ENCODE measurements at places on chromosomes 2 and 18. TPM values are rescaled to one million over a fixed set of nuclear protein-coding genes. Genes with fewer than 3 reads are reported as not detected.

DNA sequence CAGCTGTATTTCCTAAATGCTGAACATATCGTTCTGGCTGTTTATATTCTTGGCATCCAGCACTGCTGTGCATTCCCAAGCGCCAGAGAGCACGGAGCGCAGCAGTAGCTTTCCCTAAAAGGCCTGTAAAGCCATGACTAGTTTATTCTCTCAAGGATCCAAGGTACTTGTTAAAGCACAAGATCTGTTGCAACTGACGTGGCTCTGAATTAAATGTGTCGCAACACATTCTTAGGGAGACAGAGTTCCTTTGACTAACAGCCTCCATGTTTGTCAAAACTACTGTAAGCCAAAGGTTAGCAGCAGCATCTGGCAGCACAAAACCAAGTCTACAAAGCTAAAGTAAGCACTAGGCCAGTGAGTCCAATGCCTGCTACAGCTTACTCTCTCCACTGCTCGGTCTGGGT, 188.6 kb upstream of the FN1 start:
- DNase-seq = no peak

- DNase-seq = no peak
Observed at GRCh38 chr2:74037379-74037860, 52.7 kb downstream of the TET3 start.

DNA sequence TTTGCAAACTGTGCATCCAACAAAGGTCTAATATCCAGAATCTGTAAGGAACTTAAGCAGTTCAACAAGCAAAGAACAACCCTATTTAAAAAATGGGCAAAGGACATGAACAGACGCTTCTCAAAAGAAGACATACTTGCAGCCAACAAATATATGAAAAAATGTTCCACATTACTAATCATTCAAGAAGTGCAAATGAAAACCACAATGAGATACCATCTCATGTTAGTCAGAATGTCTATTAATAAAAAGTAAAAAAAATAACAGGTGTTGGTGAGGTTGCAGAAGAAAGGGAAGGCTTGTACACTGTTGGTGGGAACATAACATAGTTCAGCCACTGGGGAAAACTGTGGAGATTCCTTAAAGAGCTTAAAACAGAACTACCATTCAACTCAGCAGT, 126.2 kb downstream of the NAT8 start:
- no peak for DNase-seq

DNA sequence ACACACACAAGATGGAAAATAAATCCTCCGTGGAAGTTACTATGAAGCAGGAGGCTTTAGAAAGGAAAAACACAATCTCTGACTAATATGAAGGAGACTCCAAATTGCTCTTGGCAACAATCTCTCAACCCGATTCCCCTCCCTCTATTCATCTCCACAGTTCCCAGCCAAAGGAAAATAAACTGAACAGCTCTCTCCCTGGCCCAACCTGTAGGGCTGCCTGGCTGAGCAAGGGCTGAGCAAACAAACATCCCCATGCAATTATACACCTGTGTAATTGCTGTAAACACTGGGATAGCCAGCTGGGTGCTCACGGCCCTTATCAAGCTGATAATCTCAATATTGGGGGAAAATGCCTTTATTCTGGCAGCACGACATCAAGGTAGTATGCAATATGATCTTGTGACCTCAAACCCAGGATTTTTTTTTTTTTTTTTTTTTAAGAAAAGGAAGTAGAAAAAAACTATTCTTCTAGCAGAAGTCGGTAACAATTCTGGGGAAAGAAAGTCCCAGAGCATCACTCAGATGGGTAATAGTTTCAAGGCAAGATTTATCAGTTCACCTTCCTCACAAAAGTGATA, 203.3 kb upstream of the SMAD2 start:
- no peak for DNase-seq

DNA sequence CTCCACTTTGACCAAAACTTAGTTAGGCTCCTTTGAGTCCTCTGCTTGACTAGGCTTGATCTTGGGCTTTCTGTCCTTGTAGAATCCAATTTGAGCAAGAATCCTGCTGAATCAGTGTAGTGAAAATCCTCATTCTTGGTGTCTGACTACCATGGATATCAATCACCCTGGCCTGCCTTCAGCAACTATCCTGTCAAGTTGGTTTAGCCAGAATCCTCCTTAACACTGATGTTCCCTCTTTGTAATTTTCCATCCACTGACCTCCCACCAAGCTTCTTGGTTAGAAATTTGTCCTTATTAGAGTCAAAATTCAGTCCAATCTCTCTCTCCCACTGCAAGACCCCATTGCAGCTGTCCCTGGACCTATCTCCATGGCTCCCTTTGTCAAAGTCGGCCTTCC, 494 bp upstream of the RBM45 start:
- no peak for DNase-seq

DNA sequence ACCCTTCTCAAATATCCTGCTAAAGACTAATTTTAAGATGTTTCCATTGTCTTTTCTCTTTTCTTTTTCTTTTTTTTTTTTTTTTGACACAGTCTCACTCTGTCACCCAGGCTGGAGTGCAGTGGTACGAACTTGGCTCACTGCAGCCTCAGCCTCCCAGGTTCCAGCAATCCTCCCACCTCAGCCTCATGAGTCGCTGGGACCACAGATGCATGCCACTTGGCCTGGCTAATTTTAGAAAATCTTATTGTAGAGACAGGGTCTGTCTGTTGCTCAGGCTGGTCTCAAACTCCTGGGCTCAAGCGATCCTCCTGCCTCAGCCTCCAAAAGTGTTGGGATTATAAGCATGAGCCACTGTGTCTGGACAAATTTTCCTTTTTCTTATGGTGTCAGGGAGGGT, 167.5 kb downstream of the MCFD2 start:
- DNase-seq = no peak

DNA sequence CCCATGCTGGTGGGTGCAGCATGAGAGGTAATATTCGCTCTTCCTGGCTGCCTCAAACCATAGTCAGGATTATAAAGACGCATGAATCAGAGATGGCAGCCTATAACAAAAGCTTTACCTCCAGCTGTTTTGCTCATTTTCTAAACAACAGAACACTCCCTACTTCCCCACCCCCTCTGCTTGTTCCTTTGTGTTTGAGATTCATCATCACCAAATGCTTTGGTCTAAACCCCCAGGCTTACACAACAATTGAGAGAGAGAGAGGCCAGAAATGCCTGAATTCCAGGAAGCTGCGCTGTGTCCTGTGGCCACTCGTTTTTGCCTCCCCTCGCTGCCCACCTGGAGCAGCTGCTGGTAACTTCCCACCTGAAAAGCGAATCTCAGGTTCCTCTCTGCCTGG, 78.8 kb upstream of the CAPN13 start:
- DNase-seq = no peak

- DNase-seq = no peak
Observed at GRCh38 chr2:201150454-201151020, 32.4 kb upstream of the CASP10 start.

- no peak for DNase-seq
Observed at GRCh38 chr2:207318181-207318628, 152.5 kb upstream of the KLF7 start.

GRCh38 chr2:241649927-241650326, 12.4 kb downstream of the ATG4B start:
- DNase-seq = no peak

DNA sequence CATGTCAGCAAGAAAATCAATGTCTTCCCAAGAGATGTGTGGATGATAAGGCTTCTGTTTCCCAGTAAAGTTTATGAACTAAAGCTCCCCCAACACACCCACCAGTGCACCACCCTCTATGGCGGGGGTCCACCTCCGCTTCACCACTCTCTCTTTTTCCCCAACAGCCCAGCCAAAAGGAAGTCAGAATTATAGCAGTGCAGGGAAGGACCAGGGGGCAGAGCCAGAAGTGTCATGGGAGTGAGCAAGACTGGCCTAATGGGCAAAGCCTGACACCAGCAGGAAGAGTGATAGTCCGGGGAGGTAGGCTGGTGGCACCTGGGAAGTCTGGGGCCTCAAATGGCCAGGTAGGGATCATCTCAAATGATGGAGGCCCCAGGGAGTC, 167.7 kb downstream of the ZFP36L2 start:
- no peak for DNase-seq

GRCh38 chr18:34913837-34914661, 127.2 kb upstream of the MAPRE2 start:
- no peak for DNase-seq

DNA sequence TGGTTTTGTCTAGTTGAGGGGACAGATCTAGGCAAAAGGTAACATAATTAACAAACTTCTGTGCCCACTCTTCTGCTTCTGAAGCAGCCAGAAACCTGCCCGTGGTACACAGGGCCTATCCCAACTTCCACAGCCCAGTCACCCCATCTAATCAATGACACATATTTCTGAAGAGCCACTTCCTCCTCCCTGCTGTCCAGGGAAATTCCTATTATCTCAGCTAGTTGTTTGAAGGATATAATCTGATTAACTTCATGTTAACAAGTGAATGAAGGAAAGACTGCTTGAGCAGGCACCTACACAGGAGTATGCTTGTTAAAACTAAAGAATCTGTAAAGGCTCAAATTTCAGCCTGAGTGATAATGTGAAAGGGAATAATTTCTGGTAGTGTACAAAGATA, 61.4 kb downstream of the CCDC148 start:
- no peak for DNase-seq

- DNase-seq = no peak
Observed at GRCh38 chr18:31821545-31822171, 61.0 kb upstream of the SLC25A52 start.

- no peak for DNase-seq
Observed at GRCh38 chr18:13261661-13262357, 43.2 kb downstream of the LDLRAD4 start.

GRCh38 chr2:159744363-159744762, 32.1 kb downstream of the MARCHF7 start:
- no peak for DNase-seq

- DNase-seq = no peak
Observed at GRCh38 chr2:197883354-197884032, 79.1 kb downstream of the PLCL1 start.

- no peak for DNase-seq
Observed at GRCh38 chr2:75030218-75031009, 72.0 kb downstream of the POLE4 start.

GRCh38 chr2:204691911-204692510, 146.7 kb downstream of the PARD3B start:
- peak; percentile 63 for DNase-seq

DNA sequence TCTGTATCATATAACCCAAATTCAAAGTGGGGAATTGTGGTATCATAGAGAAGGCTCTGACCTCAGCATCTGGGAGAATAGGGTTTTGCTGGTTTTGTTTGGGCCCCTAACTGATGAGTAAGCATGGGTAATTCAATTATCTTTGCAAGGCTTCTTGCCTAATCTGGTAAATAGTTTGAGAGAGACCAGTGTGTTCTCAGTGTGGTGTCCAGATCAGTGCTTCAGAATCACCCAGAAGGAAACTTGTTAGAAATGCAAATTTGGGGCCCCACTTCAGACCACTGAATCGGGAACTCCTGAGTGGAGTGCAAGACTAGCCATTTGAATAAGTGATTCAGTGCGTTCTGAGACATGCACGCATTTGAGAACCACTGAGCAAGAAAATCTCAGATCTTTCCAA, 282.7 kb downstream of the EPHA4 start:
- DNase-seq = no peak

DNA sequence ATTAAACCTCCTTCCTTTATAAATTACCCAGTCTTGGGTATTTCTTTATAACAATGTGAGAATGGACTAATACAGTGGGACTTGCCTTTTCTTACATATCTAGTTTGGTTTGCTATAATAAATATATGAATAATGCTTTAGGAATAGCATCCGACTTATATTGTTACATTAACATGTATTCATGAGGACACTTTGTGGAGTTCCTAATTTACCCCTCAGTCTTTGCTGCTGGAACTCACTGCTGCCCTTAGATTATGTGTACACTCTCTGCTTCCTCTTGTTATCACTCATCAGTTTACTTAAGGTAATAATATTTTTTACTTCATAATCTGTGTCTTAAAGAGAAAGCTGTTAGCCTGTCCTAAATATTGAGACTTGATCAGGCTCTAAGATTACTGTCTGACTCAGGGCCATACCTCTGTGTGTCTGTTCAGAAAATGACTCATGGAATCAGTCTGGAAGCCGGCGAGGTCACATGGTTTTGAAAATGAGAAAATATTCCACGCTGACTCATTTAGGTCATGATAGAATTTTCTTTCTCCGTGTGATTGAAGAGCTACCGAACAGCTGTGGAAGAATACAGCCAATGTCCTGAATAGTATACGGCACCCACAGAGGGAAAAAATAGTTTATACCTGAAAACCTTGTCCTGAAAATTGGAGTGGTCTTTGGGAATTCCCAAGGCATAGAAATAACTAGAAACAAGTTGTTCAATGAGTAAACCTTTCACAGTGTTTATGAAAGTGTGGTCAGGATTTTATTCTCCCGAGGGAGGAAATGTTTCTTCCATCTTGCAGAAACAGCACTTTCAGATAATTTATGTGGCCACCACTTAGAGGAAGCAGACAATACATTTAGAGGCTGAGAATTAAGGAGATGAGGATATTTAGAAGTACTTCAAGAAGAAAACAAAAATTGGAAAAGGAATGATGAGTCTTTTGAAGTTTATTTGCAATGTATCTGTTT, 156.4 kb downstream of the DSEL start:
- peak; percentile 59 for DNase-seq

GRCh38 chr2:236997069-236997715, 88.5 kb upstream of the COPS8 start:
- DNase-seq = no peak

- DNase-seq = no peak
Observed at GRCh38 chr2:160224507-160224906, 24.4 kb upstream of the ITGB6 start.

GRCh38 chr2:161905389-161906046, 168.5 kb downstream of the DPP4 start:
- DNase-seq = peak; percentile 50

DNA sequence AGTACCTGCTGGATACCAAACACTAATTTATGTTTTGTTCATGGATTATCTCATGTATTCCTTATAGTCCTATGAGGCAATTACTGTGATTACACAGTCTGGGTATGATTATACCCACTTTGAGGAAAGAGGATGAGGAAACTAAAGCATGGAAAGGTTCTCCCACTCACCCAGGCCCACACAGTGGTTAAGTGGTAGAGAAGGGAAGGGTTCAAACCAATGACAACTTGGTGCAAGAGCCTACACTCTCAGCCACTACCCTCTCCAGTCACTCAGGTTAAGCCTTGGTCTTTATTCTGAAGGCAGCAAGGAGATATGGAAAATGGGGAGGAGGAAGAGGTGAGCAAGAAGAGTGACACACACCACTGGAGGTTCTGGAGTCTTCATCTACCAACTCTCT, 64.5 kb upstream of the PPP1CB start:
- no peak for DNase-seq

GRCh38 chr2:39156107-39156506, 35.3 kb upstream of the SOS1 start:
- DNase-seq = no peak

GRCh38 chr2:119553687-119554344, 9.6 kb downstream of the CFAP221 start:
- no peak for DNase-seq

GRCh38 chr2:2056531-2056930, 274.5 kb downstream of the MYT1L start:
- no peak for DNase-seq

GRCh38 chr2:75260946-75261345, 61.6 kb upstream of the TACR1 start:
- no peak for DNase-seq

The ASXL3 gene
- not detected for total RNA-seq

The RAX gene
- total RNA-seq = not detected

The TRIM54 gene
- total RNA-seq = not detected

The FAM237A gene
- total RNA-seq = not detected

The ARHGAP25 gene
- 46.7 TPM for total RNA-seq

The MAP3K20 gene
- total RNA-seq = 3.0 TPM

The TMEM169 gene
- 0.81 TPM for total RNA-seq

The STAT4 gene
- 53.9 TPM for total RNA-seq

The TRAPPC8 gene
- 24.9 TPM for total RNA-seq

The CRYBA2 gene
- total RNA-seq = not detected

The RPL31 gene
- 2,225 TPM for total RNA-seq

The BMP10 gene
- not detected for total RNA-seq

Measured in activated naive CD4-positive, alpha-beta T cell treated with anti-CD3 and anti-CD28 coated beads for 36 hours (primary cell).